NCI-H345 (cell line): ENCODE measurements at places on chromosomes 3 and 15.

GRCh38 chr15:57337868-57338411 lies 38.4 kb upstream of the CGNL1 start:
- DNase-seq: no peak

DNA sequence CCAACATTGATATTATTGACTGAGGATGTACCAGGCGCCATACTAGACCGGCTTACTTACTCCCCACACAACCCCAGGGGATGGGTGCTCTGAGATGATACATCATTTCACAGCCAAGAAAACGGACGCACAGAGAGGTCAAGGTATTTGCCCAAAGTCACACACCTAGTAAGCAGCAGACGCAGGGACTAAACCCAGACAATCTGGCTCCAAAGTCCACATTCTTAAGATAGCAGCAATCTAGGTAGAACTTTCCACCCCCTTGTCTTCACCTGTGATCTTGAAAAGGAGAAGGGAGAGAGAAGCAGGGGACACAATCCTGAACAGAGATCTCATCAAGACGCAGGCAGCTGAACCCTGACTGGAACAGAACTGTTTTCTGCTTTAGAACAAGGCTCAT lies 200.6 kb downstream of the XXYLT1 start:
- no peak for DNase-seq

DNA sequence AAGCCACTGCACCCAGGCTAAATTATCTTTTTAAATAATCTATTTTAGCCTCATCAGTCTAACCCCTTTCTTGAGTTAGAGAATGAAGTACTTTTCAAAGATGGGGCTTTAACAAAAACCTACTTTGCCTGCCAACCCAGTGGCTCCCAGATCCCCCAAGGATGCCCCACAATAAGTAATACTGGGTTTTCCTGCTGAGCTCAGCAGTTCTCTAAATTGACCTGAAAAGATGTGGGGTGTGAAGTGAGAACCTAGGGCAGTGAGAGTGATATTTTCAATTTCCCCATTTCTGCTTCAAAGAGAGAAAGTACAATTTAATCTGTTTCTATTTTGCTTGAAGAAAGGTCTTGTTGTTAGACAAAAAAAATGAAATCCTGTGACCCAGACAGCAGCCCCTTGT lies 318.5 kb upstream of the UMPS start:
- no peak for DNase-seq

DNA sequence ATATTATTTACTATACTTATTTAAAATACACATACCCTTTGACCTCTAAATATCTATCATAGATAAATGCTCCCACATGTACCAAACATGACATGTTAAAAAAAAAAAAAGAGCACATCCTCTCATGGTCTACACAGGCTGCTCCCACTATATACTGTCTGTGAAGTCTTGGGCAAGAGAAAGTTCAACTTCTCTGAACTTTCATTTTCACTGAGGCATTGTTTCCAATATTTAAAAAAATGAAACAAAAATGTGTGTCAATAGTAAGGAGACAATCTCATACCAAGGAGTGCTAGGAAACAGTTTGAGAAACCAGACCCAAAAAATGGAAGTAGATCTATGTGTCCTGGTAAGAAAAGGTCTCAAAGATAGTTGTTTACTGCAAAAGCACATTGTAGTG lies 29.3 kb downstream of the SLC4A7 start:
- DNase-seq: no peak

GRCh38 chr3:31247850-31248562 lies 284.7 kb upstream of the STT3B start:
- DNase-seq: peak; percentile 75

GRCh38 chr3:128082546-128082945 lies 30.3 kb downstream of the SEC61A1 start:
- no peak for DNase-seq

DNA sequence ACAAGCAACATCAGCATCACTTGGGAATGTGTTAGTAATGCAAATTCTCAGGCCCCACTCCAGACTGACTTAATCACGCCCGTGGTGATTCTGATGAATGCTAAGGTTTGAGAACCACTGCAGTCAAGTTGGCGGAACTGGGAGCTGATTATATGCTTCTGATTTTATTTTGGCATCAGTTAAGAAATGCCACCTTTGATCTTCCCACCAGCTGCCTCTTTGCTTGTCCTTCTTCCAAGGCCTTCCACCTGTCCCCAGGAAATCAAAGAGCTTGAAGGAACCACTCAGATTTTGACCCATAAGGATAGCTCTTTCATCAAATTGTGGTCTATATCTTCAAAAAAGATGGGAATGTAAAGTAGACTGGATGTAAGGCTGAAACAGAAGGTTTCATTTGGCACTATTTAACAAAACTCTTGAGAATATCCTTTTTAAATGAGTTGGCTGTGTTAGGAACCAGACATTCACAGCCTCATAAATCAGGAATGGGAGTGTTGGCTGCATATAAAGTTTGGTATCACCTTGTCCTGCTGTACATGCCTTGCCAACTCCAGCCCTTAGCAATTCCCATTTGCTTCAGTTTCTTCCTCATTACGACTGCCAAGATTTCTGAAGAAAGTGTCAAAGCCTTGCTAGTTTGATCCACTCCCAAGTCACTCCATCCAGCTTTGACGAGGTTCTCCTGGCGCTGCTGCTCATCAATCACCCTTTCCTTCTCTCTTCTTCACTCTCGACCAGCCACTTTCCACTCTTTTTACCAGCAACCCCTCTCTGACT lies 125.8 kb upstream of the NPHP3 start:
- DNase-seq: no peak

DNA sequence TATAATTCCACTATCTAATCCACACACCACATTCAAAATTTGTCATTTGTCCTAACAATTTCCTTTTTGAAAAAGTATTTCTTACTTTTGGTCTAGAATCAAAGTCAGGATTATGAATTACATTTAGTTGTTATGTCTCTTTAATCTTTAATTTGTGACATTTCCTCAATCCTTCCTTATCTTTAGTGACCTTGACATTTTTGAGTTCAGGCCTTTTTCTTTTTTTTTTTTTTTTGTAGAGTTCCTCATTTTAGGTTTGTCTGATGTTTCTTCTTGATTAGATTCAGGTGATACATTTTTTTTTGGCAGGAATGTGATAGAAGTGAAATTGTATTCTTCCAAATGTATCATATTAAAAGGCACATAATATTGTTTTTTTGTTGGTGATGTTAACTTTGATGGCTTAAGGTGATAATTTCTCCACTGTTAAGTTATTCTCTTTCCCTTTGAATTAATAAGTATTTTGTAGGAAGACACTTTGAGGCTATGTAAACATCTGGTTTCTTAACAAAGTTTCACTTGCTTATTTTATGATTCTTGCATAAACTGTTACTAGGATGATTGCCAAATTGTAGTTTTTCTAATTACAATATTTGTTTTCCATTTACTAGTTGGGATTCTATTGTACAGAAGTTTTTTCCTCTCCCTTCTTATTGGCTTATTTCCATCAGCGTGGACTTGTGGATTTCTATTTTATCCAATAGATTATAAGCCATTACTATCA lies 16.3 kb downstream of the SLC35G2 start:
- no peak for DNase-seq

DNA sequence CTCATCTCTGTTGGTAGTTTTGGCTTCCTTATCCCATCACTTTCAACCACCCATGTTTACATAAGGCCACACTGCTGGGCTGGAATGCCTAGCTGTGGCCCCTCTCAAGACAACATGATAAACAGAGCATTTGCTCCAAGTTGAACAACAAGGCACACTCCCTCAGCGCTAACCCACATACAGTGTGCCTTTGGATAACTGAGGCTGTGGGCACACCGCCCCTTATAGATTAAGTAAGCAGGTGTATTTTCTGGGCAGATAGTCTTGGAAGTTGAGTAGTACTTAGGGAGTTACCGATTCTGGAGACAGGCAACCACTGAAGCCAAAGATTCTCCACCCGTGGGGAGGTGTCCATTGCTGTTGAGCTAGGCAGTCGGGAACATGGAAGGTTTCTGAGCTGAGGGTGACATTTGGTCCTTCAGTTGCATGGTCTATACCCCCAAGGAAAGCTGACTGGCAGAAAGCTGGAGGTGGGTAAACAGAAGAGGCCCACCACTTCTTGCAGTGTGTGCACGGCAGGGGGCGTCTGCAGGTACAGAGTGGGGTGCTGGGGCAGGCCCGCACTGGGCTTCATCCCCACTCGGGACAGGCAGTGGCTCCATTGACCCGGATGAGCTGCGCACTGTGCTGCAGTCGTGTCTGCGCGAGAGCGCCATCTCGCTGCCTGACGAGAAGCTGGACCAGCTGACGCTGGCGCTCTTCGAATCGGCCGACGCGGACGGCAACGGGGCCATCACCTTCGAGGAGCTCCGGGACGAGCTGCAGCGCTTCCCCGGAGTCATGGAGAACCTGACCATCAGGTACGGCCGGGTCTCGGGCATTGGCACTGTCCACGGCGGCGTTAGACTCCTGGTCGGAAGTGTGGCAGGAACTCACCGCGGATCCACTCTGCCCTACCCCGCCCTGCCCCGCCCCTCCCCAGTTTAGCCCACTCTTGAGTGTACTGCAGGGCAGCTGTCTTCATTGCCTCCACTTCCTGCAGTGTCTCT lies 16.8 kb downstream of the NOX5 start:
- peak; percentile 49 for DNase-seq

- no peak for DNase-seq
Measured at GRCh38 chr3:72395776-72396311, 452.4 kb downstream of the SHQ1 start.

DNA sequence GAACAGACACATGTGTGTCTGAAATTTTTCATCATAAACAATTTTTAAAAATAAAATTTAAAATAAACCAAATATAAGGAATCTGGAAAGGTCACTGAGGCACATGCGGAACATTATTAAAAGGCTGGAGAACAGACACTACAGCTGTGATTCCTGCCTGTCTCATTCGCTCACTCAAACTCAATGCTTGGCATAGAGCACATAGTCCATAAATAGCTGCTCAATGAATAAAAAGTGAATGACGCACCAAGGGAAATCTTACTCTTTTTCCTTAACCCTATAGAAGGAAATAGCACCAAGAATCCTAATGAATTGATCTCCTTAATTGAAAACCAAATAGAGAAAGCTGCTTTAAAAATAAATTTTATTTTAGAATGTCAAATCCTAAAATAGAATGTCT lies 98.4 kb downstream of the FSIP1 start:
- no peak for DNase-seq

- DNase-seq: no peak
Measured at GRCh38 chr3:25300141-25300540, 127.9 kb upstream of the RARB start.

DNA sequence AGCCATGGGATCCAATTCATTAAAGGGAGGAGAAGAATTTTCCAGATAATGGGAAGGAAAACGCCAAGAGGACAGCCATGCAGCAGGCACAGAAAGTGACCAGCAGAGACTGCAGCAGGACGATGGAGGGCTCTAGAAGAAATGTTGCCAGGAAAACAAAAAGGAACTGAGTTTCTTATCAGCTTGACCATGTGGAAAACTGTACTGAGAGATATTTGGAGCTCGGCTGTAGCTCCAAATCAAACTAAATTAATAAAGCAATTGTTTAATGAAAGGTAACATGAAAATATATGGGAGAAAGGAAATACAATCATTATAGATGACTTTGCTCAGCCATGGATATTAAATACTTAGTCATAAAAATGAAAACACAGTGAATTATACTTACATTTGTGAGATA lies 63.7 kb downstream of the SSR3 start:
- DNase-seq: no peak

DNA sequence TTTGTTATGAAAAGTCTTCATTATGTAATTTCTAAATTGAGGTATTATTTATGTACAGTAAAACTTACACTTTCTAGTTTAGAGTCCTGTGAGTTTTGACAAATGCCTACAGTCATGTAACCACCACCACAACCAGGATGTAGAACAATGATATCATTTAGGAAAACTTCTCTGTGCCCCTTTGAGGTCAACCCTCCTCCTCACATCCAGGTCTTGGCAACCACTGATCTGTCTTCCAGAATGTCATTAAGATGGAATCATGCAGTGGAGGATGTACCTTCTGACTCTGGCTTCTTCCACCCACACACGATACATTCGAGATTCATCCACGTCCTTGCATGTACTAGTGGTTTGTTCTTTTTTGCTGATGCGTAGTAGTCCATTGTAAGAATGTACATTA lies 23.2 kb downstream of the MINAR1 start:
- no peak for DNase-seq

DNA sequence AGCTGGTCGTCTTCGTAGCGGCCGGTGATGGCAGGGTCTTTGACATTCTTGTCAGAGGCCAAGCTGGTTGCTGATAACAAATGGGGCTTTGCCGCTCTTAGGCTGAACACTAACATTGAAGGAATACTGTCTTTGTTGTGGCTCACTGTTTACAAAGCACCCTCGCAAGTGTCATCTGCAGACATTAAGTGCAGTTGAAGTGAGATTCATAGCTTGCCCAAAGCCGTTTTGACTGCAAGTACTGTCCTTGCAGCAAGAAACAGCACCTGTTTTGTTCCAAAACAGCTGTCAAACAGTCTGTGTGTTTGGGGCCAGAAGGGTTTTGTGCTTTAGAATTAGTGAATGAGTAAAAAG lies 568 bp downstream of the SENP2 start:
- peak; percentile 76 for DNase-seq

DNA sequence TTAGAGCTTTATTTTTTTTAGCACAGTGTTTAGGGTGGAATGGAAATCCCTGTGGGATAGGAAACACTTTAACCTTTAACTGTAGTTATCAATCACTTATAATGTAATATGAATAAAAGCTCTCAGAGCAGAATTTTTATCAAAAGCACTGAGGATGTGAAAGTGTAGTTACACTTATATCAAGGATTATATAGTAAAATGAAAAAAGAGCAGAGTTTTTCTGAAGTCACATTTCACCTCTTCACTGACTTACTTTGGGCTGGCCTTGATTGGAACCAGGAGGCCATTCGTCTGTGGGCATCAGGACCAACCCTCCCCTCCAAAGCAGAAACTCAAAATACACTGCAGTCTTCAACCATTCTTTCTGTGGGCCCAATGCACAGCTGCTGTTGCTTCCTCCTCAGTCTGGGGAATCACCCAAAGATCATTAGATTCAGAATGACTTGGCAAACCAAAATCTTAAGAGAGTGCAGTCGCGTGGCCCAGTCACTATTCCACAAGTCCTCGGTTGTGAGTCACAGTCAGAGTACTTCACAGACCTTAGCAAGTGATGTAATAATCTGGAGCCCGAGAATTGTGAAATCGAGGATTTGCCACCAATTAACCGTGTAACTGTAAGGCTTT lies 132.6 kb upstream of the COL8A1 start:
- no peak for DNase-seq

- no peak for DNase-seq
Measured at GRCh38 chr3:9074079-9074478, 110.8 kb upstream of the RAD18 start.

DNA sequence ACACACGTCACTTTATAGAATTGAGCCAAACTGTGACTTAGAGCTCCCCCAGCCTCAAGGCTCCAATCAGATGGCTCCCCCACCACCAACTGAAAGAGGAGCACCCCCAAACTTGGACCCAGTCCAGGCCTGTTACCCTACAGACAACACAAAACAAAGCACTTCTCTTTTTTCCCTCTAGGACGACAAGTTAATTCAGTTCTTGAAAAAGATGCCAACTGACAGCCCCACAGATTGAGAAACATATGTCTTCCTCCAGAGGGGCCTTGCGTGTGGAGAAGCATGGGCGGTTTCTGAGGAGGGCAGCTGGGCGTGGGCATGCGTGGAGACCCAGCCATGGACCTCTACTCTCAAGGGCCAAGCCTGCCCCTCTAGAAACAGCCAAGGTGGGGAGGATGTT lies 229.5 kb downstream of the SHQ1 start:
- no peak for DNase-seq
